Transverse colon (tissue), 4 donors: ENCODE measurements at places on chromosomes 4 and X. TPM values are rescaled to one million over a fixed set of nuclear protein-coding genes. Genes with fewer than 3 reads are reported as not detected.

- DNase-seq: no peak
Measured at GRCh38 chrX:147377728-147378127, 534.0 kb upstream of the FMR1 start.

- DNase-seq: no peak
Measured at GRCh38 chrX:97027384-97027922, 143.7 kb downstream of the RPA4 start.

The IL15 gene
- total RNA-seq: 0.75 TPM

DNA sequence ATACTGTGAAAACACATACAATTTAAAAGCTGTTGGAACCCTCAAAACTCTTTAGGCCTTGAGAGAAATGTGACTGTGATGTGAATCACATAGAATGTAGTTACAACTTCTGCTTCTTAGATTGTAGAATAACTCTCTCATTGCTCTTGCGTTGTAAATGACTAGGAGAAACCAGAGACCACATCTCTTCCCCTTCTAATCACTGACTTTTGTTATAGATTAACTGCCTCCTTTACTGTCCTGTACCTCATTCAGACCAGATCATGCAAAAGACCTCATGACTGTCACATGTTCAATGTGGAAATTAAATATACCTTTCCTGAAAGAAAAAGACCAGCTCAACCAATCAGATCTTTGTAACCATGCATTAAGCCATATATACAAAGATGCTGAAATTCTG is 43.2 kb upstream of the NEIL3 start:
- no peak for DNase-seq

The TREX2 gene
- total RNA-seq: not detected

- DNase-seq: no peak
Measured at GRCh38 chrX:69919749-69920148, 130.0 kb downstream of the AWAT2 start.

The RIPPLY1 gene
- total RNA-seq: not detected

- peak; percentile 10 for DNase-seq
Measured at GRCh38 chr4:21948347-21949072, at the start of gene KCNIP4. KCNIP4 (minus strand) TSS chr4:21948772.

DNA sequence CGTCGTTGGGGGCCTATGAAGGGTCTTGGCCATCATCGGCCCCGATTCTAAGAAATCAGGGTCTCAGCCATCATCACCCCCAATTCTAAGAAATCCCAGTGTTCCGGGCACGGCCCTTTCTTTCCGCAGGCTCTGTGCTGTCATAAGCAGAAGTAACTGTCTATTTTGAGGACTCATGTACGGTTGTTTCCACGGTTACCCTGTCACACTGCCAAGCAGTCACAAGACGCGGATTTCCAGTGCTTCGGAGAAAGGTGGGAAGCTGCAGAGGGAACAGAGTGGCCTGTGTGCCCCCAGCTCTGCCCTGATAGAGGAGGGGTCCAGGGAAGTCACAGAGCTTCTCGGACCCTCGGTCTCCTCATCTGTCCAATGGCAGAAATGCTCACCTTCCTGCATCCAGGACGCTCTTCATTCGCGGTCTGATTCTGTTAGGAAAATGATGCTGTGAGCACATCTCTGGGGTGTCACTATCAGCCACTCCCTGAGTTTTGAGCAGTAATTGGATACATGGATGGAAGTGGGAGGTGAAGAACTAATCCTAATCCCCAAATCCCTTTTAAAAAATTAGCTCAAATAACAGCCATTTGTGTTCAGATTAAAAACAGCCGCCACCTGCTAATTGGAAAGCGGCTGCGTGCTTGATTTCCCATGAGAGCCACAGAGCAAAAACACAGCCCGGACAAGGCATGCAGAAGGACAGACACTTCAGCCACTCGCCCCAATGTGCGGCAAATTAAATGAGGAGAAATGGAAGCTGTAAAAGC is 73.1 kb downstream of the WFS1 start:
- DNase-seq: no peak

The NXF2 gene
- total RNA-seq: not detected

- no peak for DNase-seq
Measured at GRCh38 chrX:33906971-33907370, 225.1 kb downstream of the FAM47A start.

DNA sequence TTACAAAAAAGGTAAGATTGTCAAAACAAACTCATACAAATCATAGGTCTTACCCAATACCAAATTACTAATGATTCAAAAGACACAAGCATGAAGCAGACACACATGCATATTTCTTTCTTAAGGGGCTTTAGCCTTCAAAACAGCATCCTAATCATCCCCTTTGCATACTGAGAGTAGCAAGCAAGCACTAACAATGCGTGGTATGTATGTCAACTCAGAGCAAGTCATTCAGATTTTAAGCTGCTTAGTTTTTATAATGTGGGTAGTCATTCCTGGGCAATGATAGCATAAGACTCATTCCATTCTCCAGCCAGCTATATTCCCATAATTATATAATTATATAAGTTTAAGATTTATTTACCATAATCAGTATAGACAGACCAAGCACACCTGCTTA is 219.6 kb downstream of the DKK2 start:
- no peak for DNase-seq
